GM12865 (cell line): ENCODE measurements at places on chromosomes 6 and 20.
A peak's percentile ranks its signal among the peaks of the same experiment; 100 is the strongest.

DNA sequence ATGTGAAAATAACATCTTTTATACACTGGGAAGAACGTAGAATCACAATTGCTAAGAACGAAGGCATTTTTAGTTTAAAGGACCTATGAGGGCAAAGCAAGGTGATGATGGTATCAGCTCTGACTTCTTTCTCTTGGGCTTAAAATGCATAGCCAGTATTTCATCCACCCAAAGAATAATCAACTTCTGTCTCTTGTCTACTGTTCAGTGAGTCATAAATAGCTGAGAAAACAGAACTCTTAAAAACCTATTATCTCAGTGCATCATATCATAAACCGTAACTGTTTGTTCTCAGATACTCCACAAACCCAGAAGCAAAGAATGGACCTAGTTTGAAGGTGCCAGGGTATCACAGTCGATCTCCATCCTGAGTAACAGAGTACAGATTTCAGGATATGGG lies 5.2 kb downstream of the PHF10 start:
- DNase-seq = no peak

- DNase-seq = no peak
These were observed 32.5 kb downstream of the VSTM2L start for GRCh38 chr20:37935435-37935834.

- DNase-seq = no peak
These were observed 5.9 kb downstream of the SLC18B1 start for GRCh38 chr6:132792510-132792909.

DNA sequence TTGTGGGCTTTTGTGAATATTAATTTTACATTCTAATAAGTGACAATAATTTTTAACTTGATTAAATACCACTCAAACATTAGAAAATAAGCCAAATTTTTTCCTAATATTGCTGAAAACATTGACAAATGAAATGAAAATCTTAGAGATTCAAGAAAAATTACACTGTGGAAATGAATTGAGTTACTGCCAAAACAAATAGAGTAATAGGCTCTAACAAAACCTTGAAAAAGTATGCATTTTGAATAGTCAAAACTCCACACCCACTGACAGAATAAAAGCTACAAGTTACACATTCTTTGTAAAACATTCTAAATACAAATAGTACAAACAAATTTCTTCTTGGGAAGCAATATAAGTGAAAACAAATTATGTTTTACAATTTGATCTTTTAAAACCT lies 5.9 kb downstream of the TBX18 start:
- no peak for DNase-seq

GRCh38 chr6:155319902-155320301 lies 5.6 kb upstream of the TFB1M start:
- DNase-seq = no peak

- DNase-seq = no peak
These were observed 35.1 kb downstream of the NT5E start for GRCh38 chr6:85484948-85485347.

GRCh38 chr6:6729971-6730370 lies 141.5 kb downstream of the LY86 start:
- DNase-seq = no peak

GRCh38 chr20:19889011-19889953 lies 127.9 kb upstream of the NAA20 start:
- no peak for DNase-seq

DNA sequence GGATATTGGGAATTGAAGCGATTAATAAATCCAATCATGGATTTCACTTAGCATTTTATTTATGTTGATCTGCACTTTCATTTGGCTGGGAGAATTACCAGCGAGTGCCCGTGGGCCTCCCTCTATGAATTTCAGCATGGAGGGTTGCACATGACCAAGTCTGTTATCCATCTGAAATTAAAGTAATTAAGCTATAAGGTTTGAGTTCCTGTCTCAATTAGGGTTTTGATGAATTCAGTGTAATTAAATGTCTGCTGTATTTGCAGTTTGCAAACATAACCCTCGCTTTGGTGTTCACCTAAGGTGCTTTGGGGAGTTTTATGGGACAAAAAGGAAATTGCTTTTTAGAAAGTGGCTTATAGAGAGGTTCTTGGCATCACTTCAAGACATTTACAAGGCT lies 169.8 kb upstream of the RIN2 start:
- no peak for DNase-seq

GRCh38 chr20:3340443-3340842 lies 67.0 kb downstream of the DNAAF9 start:
- DNase-seq = no peak

DNA sequence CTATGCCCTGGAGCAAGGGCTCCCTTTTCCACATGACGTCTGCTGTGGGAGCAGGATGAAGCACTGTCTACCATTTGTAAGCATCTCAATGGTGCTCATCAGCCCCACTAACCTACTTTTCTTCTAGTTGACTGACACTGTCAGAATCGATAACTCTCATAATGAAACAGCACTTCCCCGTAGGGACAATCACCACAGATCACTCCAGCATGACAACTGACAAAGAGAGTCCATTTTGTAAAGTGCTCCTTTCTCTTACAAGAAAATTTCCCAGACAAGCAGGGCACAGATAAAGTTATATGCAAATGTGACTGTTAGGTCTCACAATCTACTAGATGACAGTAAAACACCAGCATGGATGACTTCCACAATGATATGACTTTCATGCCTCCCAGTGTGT lies 46.4 kb downstream of the HEBP2 start:
- DNase-seq = peak; percentile 46

DNA sequence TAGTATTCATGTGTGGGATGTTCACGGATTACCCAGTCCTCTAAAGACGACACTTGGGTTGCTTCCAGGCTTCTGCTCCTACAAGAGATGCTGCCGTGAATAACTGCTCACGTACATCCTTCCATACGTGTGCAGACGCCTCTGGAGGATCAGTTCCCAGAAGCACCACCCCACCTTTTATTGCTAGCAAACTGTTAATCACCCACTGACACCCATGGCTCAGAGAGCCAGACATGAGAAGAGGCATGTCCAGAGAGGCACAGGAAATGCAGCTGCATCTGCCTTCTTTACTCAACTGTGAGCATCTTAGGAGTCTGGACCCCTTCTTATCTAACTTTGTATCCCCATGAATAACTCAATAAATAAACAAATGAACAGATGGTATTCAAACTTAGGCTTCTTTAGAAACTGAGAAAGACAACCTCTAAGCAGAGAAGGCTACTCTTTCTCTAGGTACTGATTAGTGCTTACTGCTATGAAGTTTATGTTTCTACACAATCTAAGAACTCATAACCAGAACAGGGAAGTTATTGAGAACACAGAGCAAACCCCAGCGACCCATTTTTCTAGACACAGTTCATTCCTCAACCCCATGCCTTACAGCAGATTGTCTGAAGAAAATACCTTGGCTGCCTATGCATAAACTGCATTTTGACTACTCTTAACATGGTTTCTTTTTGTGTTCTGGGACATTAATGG lies 228.7 kb upstream of the RREB1 start:
- no peak for DNase-seq

DNA sequence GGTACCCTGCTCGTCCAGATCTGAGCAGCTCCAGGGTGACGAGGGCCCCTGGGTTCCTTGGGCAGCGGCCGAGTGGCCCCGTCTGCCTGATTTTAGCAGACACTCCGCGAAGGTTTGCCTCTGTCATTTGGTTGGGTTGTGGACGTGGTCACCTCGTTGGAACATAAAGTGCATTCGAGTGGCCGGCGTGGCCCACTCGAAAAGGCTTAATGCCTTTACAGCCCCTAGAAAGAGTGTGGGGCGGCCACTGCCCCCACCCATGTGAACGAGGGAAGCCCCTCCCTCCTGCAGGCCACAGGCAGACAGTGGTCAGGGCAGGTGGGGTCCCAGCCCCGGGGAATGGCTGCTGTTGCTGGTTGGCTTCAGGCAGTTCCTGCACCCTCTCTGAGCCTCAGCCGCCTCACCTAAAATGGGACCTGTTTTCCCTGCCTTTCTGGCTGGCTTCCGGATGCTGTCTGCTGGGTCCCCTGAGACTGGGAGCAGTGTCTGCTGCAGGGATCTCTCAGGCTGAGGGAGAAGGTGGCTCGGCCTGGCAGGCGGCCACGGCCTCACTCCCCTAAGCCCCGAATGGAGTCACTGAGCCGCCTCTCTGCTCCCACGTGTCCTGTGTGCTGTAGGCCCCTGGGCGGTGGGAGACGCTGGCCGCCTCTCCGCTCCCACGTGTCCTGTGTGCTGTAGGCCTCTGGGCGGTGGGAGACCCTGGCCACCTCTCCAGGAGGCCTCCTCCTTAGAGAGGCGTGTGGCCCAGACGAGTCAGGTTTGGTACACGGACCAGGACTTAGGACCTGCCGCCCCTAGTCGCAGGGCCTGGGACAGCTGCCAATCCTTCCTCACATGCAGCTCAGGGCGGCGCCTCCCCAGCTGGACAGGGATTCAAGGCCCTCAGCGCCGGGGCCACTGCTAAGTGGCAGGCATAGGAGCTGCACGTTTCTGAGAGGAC lies 233.0 kb downstream of the ERMARD start:
- DNase-seq = no peak

GRCh38 chr20:62685781-62686555 lies 22.7 kb upstream of the NTSR1 start:
- peak; percentile 9 for DNase-seq

GRCh38 chr20:34871966-34872621 lies 562 bp downstream of the GGT7 start:
- no peak for DNase-seq

DNA sequence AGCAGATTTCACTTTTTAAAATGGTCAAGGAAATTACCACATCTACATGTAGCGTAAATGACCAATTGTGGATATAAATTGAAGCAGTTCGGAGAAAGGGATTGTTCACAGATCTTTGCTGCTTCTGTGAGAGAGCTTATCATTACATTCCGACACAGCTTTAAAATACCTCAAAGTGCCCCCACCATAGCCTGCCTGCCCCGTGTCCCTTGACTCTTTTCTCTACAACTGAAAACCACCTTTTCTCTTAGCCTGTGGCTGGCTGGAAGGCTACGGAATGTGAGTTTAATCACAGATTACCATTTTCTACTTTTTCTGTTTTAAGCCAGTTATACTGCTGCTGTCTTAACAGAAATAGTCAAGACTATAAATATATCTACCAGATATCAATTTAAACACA lies 347.2 kb upstream of the MAP3K7 start:
- DNase-seq = no peak

GRCh38 chr6:112183271-112183671 lies 71.1 kb downstream of the LAMA4 start:
- no peak for DNase-seq

DNA sequence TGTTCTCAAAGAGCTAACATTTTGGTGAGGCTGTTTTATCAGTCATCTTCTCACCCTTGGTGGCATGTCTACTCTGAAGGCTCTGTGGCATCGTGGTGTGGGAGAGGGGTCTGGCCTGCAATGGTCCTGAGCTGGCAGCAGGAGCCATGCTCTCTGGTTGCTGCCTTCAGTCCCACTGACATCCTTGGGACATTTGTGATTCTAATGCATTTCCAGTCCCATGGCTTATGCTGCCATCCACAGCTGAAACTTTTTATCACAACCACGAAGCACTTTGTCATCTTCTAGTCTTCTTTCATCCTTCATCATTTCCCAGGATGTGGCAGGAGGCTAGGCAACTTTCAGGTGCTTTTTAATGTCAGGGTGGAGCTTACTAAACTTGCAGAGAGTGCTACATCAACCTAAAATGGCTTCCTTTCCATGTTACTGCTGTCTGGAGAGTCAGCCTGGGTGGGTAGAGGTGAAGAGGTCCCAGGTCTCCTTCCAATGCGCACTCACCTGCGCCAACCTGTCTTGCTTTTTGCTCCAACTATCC lies 77.1 kb downstream of the GPR63 start:
- peak; percentile 8 for DNase-seq

DNA sequence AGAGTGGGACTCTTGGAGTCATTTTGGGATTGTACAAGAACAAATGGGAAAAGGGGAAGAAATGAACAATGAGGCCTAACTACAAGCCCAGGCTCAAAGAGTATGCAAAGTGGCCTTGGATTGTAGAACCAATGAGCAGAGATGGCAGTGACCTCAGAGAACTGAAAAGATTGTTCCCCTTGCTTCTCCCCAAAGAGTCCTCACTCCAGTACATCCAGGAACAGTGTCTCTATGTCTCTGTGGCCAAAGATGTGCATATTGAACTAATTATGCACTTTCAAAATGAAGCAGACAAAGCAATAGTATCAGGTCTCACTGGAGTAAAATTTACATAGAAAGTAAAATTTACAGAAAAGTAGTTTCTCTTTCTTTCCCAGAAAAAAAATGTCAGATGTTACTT lies 81.0 kb downstream of the SMLR1 start:
- peak; percentile 29 for DNase-seq

- no peak for DNase-seq
These were observed 815.8 kb downstream of the MAFB start for GRCh38 chr20:39873286-39873685.

DNA sequence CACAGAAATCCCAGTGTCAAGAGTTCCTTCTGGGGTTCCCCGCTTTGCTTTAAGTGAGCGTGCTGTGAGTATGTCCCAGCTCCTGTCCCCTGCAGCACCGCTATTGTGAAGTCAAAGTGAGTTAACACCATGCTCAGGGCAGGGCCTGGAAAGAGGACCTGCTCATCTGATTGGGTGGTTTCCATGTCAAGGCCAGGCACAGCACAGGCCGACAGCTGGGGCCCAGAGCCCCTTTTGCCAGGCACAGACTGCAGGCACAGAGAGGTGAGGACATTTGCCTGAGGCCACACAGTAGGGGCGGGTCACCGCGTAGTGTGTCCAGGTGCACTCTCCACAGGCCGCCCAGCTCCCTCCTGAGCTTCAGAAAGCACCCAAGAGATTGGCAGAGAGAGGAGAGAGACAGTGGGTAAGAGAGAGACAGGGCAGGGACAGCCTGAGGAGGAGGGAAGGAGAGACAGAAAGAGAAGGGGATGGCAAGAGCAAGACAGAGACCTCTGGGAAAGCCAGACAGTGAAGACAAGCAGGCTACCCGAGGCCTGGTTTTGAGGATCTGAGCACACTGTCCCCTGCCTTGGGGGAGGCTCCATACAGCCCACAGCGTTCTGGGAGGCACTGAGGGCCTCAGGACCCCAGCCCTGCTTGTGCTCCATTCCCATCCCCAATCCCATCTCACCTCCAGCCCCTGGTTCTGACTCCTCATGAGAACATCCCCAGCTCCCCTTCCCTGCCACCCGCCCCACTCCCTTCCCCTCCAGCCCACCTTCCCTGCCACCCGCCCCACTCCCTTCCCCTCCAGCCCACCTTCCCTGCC lies 6.5 kb upstream of the BPIFB1 start:
- no peak for DNase-seq

DNA sequence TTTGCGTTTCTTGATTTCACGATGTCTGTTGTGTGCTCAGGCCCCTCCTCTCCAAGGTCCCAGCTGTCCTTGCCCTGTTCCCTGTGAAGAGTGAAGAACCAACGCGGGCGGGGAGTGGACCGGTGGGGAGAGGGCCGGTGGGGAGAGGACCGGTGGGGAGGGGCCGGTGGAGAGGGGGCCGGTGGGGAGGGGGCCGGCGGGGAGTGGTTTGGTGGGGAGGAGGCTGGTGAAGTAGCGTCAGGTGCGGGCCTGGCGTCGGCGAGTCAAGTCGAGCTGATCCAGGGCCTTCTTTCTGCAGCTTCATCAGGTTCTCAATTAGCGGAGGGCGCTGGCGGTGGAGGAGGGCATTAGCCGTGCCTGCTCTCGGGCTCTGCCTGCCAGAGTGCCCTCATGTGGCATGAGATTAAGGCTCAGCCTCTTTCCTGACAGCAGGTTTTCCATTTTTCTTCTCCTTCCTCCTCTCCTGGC lies 21.2 kb upstream of the BHLHE23 start:
- peak; percentile 61 for DNase-seq

- no peak for DNase-seq
These were observed 3.7 kb downstream of the PIM1 start for GRCh38 chr6:37173493-37174195.
